ENCODE measurements at places on chromosomes 1 and 21.

GRCh38 chr1:938711-939489 lies 15.2 kb downstream of the SAMD11 start:
- no peak for DNase-seq

- DNase-seq: no peak
These were observed 30.7 kb upstream of the IGSF5 start for GRCh38 chr21:39714331-39714730.

DNA sequence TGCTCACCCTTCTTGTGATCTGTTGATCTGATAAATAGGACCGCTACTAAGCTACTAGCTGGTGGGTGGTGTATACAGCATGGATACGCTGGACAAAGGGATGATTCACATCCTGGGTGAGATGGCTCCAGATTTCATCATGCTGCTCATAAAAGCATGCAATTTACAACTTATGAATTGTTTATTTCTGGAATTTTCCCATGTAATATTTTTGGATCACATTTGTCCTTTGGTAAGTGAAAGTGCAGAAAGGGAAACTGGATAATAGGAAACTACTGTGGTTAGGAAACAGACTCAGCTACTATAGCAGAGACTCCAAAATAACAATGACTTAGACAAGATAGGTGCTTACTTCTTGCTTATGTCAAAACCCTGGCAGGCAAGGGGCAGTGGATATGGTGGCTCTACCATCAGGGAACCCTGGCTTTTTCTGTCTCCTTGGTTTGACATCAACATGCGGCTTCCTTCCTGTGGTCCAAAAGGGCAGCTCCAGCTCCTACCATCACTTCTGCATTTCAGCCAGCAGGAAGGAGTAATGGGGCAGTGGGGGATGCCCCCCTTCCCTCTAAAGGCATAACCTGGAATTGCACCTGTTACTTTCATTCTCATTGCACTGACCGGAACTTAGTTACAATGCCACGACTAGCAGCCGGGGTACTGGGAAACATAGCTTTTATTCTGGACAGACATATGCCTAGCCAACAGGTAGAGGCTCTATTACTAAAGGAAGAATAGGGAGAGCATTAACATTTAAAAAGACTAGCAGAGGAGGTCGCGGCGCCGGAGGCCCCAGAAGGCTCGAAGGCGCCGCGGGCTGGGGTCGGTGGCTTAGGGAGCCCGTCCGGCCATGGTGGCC lies 13.8 kb upstream of the AK2 start:
- DNase-seq: no peak

GRCh38 chr1:151511636-151512215 lies 539 bp downstream of the CGN start:
- peak; percentile 9 for DNase-seq

DNA sequence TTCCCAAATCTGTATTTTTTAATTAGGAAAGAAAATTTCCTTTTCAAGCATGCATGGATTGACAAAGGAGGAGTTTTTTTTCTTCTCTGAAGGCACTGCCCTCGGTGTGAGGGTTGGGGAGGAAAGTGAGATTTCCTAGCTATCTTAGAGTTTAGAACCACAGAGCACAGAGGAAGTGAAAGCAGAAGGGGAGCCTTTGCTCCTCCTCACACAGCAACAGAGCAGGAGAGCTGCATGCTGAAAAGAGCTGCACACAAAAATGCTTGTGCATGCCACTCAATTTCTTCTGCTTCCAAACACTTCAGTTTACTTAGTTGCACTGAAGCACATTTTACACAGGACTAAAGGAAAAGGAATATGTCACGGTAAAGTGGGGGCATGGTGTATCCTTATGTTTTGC lies 308.1 kb downstream of the GPATCH2 start:
- no peak for DNase-seq

DNA sequence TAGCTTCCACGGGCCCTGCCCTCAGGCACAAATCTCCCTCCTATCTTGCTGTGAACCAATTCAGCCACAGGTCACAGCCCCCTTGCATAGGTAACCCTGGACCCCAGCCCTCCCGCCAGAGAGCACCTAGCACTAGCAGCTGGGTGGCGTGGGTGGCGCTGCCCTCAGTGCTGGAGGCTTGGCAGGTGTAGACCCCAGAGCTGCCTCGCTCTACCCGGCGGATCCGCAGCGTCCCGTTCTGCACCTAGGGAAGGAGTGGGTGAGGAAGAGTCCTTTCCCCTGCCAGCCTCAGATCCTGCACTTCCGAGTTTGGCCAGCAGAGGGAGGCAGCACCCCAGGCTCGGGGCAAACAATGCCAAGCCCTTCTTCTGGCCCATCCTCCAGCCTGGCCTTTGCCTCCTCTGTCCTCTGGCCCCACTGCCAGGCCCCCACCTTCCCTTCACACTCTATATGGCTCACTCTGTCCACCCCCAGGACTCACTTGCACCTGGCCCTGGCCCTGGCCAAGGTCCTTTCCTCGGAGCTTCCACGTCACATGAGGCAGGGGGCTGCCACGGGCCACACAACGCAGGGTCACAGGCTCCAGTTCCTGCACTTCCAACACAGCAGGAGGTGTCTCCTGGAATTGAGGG lies 9.0 kb downstream of the IGSF9 start:
- DNase-seq: peak; percentile 71

DNA sequence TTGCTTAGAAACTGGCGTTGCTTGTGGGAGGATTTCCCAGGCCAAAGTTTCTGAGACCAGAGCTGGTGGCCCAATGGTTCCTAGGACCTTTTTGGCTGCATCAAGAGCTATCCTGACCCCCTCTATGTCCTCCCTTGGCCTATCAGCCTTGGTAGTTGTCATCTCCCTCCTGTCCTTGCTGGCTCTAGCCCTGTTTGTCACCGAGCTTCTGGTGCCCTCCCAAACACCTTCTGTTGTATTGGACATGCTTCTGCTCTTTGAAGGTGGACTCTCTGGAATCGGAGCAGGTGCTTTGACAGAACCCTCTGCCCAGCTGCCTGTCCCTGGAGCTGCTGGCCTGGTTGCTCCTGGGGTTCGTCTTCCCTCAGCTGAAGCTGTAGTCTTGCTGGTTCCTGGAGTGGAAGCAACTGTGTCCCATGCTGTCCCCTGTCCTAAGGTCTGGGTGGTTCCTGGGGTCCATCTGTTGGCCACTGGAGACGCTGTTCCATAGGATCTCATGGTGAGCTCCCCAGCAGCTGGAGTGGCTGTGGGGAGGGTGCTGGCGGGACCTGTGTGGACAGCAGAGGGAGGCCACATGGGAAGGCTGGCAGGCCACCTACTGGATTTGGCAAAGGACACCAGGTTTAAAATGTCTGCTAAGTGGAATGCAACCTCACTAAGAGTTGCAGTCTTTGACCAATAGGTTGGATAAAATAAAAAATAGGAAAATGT lies 9.4 kb downstream of the FCAMR start:
- DNase-seq: no peak

- DNase-seq: no peak
These were observed 115.7 kb upstream of the HIVEP3 start for GRCh38 chr1:42034426-42034825.

GRCh38 chr1:150925080-150925479 lies 1.1 kb upstream of the SETDB1 start:
- no peak for DNase-seq

- no peak for DNase-seq
These were observed 2.8 kb downstream of the TGFB2 start for GRCh38 chr1:218347723-218348627.

- no peak for DNase-seq
These were observed 5.1 kb downstream of the SDC3 start for GRCh38 chr1:30903343-30904034.

DNA sequence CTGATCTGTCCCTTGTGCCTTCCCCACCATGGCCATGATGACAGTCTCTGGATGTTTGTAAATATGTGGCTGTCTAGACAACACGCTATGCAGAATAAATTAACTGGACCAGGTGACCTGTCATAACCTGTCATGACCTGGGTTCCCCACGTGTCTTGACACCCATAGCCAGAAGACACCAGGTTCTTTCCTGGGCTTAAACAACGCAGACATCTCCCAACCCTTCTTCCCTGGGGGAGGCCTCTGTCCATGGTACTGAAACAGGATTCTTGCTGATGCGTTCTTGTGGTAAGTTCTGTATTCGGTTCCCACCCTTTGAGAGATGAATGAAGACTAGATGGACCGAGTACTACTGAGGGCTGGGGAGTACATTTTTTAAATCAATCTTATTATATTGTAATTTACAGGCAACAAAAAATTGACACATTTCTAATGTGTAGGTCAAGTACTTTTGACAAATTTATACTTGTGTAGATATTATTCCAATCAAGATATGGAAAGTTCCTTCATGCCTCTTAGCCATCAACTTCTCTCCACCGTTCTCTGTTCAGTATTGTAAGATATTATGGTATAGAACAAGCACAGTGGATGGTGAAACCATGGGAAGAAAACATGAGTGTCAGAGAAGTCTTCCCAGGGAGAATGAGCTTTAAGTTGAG lies 738.8 kb downstream of the PTPRU start:
- no peak for DNase-seq

- no peak for DNase-seq
These were observed 16.8 kb upstream of the BRINP3 start for GRCh38 chr1:190494451-190494850.

- no peak for DNase-seq
These were observed 43.3 kb upstream of the HP1BP3 start for GRCh38 chr1:20830378-20830777.

DNA sequence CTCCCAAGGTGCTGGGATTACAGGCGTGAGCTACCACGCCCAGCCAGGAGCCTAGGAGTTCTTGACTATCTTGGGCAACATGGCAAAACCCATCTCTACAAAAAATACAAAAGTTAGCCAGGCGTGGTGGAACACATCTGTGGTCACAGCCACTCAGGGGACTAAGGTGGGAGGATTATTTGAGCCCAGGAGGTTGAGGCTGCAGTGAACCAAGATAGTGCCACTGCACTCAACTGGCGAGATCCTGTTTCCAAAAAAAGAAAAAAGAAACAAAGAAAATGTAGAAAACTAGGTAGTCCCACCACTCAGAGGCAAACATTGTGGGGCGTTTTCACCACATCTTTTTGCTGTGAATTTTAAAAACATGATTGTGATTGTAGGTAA lies 141.3 kb downstream of the ZZZ3 start:
- no peak for DNase-seq

- DNase-seq: no peak
These were observed 20.8 kb upstream of the TENT5C start for GRCh38 chr1:117585086-117585485.

GRCh38 chr1:246893191-246893939 lies 38.4 kb downstream of the AHCTF1 start:
- DNase-seq: no peak

DNA sequence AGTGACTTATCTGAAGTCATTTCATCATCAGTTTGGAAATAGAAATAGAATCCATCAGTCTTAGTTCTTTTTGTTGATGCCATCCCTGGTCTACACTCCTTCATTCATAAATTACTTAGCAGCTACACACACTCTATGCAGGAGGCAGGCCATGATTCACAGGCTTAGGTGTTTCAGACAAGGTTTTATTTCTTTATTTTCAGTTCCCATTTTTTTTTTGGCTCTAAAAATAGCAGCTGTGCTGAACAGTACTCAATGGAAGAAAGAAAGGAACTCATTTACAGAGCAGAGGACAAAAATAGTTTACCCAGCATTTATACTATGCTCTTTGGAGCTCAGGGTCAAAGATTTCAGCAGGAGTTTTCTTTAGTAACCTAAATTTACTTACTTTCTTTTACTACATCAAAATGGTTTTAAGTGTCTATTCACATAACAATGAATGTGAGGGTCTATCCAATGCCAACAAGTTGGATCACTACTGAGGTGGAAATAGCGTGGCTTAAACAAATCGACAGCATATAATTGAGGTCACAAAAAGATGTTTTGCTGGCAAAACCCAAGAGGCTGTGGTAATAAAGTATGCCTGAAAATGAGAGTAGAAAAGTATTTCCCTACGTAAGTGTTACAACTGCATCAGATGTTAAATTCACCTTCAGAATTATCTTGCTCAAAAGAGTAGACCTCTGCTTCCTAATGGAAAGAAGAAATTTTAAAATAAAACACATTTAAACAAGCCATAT lies 7.7 kb downstream of the KRTAP19-8 start:
- DNase-seq: no peak

DNA sequence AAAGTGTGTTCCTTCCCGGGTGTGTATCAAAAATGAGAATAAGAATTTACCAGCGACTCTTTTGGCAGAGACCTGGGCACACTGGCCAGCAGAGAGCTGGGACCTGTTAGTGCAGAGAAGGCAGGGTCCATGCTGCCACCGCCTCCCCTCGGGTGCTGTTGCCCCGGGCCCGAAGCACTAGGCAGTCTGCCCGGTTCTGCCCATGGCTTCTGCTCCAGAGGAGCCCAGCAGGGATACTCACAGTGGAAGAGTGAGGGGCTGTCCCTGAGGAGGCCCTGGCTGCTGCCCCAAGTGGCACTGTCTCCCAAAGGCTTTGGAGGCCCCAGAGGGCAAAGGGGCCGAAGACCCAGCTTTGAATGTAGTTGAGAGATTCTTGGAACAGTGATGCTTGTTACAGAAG lies 80.5 kb downstream of the MIS18A start:
- no peak for DNase-seq

DNA sequence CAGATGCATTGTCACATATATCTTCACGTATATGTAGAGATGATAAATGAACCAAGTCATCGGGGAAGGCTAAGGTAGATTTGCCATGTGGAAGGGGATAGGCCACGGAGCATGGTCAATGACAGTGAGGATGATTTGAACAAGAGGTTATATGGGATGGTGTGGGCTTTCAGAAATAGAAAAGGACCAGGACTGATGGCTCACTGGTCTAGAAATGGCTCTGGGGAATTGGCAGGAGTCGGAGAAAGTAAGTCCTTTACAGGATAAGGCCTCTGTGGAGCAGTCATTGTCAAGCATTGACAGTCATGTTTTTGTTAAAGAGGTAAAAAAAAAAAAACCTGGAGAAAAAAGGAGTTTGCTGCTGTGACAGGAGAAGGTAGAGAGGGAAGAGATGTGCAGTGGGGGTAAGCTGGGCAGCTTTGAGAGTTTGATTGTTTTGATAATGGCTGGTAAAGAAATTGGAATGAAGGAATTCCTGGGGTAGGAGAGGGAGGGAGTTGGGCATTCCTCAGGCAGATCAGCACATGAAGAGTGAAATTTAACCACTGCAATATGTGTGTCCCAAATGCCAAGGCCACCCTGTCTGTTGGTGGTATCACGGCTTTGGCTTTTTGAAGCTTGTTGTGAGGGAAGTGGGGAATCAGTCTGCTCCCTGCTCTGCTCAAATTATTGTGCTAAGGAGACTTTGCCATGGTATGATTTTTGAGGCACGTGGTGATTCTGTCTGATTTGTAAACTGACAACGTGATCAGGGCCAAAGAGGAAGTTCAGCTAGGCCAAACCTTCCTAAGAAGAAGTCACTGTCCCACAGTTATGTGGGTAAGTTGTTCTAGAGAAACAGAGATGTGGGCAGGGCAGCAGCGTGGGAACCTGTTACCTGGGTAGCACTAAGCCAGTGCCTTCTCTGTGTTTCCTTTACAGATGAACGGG lies 26.0 kb downstream of the MACF1 start:
- DNase-seq: no peak

GRCh38 chr21:29538115-29538514 lies 239.4 kb downstream of the BACH1 start:
- no peak for DNase-seq
